ENCODE measurements at places on chromosomes 4 and X.

DNA sequence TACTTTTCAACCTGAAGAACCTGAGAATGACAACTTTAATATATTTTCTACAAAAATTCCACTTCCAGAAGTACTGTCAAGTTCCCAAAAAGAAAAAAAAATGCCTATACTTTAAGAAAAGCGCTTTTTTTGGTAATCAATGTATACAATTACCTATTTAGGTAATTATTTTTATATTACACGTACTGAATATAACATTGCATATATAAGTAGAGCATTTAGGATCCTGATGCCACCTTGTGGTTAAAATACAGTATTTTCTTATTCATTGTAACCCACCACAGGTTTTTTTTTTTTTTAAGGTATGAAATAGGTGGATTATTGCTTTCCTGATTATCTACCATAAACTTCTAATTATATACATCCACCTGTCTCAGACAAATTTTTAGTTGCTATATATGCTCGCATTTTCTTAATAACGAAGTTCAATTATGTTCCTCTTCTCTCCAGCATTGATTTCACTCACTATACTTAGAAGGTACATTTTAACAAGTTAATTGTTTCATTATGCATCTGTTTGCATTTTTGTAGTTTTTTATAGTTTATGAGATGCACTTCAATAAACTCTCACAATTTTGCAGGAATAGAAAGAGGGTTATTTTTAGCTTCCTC is 5.2 kb downstream of the MAP9 start:
- peak; percentile 43 for DNase-seq

GRCh38 chrX:147900349-147900748 is 11.4 kb upstream of the FMR1 start:
- DNase-seq: no peak

DNA sequence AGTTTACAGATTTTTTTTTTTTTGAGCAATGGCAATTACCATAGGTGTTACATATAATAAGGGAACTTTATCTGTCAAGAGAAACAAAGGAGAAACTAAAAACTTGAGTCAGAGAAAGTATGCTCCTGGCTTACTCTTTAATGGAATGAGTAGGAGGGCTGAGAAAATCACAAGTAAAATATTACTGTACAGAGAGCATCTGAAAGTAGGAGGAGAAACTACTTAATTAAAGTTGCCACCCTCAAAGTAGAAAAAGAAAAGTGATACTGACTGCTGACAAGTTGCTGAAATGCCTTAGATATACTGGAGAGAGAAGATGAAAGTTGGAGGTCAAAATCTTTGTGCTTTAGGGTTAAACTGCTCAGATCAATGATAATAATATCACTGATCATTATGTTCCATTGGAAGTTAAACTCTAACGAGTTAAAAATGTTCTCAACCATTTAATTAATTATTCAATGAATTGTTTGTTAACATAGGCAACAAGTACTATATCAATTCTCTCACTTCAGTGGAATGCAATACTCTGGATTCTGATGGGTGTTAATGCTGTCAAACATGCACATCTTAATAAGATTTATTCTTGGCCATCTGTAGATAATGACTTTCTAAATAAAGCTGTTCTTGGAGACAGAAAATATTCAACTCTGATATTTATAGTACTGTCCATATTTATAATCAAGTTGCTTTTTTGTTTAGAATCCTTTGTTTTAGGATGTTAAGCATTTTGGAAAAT is 61.2 kb upstream of the CAMK2D start:
- no peak for DNase-seq

DNA sequence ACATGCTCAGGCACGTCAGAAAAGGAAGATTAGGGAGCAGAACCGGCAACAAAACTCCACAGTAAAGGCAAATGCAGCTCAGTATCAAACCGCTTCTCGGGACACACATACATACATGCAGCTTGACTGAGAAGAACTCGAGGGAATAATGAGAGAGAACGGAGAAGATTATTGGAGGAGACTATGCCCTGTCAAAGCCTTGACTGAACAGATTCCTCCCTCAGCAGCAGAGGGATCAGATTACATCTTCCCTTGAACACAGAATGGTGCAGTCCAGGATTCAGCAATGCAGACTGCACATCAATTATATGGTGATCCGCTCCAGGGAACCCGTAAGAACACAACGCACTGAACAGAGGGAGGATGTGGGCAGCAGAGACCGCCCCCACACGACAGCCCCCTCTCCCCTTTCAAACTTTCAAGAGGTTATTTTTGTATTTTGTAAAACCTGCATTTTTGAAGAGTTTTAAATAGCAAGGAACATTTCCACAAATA is 183.2 kb downstream of the FBXW7 start:
- peak; percentile 97 for DNase-seq

- no peak for DNase-seq
Measured at GRCh38 chrX:12951595-12951975, 23.3 kb upstream of the TMSB4X start.

- no peak for DNase-seq
Measured at GRCh38 chr4:40334591-40335524, at the start of gene CHRNA9. TSS of gene CHRNA9 (plus strand) at chr4:40335333. CDS start at chr4:40335468, 135 bp downstream.

DNA sequence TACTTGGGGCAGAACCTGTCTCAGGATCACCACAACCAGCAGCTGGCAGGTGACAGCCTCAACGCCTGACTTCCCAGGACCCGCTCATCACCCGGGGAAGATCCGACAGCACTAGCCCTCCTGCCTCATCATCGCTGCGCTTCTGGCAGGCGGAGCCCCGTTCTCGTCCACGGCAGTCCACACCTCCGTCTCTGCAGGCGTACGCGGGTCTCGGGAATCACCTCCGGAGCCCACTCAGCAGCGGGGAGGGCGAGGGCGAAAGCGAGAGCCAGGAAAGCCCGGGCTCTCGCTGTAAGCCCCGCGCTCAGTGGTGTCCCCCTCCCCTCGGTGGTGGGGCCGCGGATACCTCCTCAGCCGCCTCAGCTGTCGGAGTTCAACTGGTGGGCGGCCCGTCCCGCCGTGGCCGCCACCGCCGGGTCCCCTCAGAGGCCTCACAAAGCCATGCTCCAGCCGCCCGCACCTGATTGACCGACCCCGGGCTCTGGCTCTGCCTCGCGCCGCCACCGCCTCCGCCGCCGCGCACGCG is 518 bp upstream of the CNKSR2 start:
- no peak for DNase-seq

Data from eye (tissue), 1 donor.